ENCODE measurements at places on chromosomes 2 and 18.

DNA sequence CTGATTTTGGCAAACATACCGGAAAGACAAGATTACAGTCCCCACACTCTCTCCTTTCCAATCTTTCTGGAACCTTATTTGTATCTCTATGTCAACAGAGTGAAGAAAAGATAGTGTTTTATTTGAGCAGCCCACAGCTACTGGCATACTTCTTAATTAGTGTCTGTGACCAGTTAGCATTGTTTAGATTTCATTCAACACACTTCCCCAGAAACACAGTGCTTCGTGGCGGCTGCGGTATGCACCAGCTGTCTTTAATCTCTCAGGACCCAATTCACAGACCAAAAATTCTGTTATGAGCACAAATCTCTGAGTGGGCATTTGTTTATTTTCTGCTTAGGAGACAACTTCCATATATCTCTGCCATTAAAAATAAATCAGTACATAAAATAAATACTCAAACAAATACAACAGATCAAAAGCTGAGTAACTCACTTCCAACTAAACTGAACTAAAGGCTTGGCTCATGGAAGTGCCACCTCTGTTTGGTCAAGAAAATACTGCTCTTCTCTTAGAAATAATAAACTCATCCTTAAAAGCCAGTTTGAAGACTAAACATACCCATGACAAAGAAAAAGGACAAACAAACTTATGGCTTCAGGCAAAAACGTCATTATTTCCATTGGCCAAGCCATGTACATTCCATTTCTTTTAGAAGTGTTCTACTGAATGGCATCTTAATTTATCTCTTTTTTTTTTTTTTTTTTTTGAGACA is 392.4 kb downstream of the TXNL1 start:
- ATAC-seq = peak; percentile 57

DNA sequence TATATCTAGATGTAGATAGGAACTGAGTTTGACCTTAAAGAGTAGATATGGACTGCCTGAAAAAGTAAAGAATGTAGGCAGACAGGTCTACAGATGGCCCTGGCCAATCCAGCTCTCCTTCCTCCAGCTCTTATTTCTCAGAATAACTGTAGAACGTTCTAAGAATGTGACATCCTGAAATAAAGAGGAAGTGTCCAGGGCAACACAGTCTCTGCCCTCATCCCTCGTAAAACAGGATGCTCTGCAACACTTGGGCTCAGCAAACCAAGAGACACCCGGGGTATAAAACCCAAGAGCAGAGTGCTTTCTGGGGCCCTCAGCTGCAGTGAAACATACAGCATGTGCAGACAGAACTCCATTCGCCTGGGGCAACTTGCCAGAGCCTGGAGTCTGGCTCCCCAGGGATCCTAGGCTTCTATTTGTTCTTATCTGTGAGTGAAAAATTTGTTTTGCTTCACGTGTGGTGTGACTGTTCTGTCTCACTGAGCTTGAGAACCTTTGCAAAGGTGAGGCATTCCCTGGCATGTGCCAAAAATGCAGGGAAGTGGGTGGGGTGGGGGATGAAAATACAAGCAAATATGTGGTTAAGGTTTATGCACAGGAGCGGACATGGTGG is 401.0 kb downstream of the SETBP1 start:
- ATAC-seq = no peak

GRCh38 chr18:376311-376710 is 108.5 kb upstream of the THOC1 start:
- ATAC-seq = no peak

DNA sequence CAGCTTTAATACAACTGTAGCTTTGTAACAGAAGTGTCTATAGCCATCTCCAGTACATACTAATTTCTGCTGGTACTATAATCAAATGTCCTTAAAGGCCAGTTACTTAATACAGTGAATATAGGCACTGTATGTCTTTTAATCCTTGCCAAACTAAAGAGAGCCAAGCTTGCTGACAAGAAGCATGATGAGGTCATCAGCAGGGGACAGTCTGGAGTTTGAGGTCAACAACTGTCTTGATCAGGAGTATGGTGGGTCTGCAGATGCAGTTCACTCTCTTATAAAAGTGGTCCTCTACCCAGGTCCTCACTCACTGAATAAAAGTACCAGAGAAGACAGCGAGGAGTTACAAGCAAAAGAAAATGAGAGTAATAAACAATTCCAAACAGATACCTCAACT is 219.1 kb downstream of the WDPCP start:
- ATAC-seq = no peak

DNA sequence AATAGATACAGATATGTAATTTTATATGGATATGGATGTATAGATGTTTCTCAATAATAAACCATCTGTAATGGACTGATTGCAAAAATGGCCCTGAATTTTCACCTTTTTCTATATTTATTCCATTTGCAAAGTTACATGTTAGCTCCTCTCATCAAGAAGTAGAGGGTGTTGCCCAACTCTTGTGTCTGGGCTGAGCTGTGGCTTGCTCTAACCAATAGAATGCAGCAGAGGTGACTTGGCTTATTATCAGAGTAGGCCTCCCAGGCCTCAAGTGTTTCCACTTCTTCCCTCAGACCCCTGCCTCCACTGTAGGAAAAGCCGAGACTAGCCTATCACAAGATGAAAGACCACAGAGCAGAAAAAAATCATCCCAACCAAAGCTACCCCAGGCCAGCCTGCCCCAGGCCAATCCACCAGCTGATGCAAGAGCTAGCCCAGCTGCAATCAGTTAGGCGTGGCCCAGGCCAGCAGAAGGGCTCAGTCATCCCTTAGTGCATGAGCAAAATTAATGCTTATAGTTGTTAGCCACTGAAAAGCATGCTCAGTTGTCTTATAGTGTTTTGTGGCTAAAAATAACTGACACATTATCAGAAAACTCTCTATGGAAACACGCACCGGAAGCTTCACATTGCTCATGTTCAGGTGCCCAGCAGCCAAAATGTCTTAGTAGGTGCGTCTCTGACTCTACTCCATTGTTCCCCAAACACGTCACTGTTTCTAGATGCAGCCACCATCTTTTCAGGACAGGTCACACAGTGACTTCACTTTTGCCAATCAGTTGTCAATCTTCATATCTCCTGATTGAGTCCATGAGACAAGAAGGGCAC is 464.0 kb downstream of the FBXO15 start:
- ATAC-seq = no peak

GRCh38 chr18:47582093-47582492 is 330.6 kb upstream of the SKOR2 start:
- ATAC-seq = no peak

DNA sequence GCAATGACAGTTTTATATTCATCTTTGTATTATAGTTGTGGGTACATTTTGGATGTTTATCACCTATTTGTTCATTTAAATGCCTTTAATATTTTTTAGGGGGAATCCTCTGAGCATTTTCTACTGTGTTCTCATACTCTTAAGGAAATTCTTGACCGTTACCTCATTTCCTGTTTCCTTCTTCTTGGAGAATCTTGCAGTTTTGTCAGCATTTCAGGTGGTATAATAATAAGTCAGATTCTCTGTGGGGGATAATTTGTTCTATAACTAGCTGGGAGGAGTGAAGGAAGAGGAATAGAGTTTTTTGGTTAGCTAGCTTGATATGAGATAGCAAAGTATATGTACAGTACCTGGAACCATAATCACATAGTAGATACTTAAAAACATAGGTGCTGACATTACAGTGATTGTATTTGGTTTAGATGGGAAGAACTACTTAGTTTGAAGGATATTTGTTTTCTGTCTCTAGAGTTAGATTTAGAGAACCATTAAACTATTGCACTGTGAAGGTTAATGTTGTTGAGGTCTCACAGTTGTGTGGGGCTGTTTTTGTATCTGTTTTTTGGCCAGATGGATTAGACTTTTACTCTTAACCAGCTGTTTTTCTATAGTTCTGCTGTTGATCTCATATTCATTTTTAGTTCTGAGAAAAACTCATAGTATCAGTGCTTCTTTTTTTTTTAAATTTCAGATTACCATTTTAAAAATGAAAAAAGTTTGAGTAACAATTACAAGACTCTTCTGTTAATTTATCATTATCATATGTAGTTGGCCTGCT is 14.2 kb downstream of the MTX2 start:
- no peak for ATAC-seq

DNA sequence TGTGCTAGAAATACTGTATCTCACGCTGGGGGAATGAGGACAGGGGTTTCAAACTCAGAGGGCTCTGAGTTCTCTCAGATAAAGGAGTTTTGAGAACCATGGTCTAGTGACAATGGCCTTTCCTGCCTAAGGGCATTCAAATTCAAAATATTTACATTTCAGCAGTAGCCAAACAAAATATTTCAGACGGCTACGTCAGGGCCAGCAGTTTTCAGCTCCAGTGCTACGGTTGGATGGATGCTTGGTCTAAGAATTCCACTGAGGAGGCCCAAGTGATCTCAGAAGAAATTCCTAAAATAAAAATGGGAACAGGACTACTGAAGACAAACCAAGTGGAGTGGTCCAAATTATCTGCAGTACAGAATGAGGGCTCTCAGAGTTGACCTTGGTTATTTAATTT is 41.1 kb upstream of the SCG2 start:
- no peak for ATAC-seq

DNA sequence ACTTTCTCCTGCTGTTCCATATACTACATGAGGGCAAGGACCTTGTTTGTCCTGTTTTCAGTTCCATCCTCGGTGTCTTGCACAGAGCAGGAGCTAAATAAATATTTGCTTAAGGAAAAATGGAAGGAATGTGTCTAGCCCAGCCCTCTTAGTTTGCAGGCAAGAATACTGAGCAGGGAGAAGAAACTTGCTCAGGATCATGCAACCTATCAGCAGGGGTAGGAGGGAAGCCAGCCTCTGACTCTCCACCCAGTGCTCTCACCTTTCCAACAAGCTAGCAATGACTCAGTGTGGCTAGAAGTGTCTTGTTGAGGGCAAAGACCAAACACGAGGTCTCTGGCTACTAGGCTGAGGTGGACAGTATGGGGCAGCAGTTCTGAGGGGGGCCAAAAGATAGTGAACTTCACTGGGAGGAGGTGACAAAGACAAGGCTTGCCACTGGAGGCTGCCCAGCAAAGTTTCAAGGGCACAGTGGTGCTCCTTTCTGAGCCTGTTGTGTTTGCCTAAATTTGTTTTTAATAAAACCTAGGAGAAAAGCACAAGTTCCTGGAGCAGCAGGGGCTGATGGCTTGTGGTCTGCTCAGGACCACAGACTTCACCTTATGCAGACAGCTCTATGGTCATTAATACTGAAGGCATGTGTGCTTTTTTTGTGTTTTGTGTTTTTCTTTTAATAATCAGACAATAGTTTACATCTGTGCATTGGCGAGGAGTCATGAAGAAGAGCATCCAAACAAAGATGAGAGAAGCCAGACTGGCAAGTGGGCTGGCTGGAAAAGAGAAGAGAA is 49.1 kb upstream of the CTAGE1 start:
- peak; percentile 46 for ATAC-seq

GRCh38 chr2:109048163-109048562 is 59.1 kb upstream of the EDAR start:
- ATAC-seq = no peak

- no peak for ATAC-seq
These were observed 282.0 kb downstream of the RPRM start for GRCh38 chr2:153196378-153197058.

DNA sequence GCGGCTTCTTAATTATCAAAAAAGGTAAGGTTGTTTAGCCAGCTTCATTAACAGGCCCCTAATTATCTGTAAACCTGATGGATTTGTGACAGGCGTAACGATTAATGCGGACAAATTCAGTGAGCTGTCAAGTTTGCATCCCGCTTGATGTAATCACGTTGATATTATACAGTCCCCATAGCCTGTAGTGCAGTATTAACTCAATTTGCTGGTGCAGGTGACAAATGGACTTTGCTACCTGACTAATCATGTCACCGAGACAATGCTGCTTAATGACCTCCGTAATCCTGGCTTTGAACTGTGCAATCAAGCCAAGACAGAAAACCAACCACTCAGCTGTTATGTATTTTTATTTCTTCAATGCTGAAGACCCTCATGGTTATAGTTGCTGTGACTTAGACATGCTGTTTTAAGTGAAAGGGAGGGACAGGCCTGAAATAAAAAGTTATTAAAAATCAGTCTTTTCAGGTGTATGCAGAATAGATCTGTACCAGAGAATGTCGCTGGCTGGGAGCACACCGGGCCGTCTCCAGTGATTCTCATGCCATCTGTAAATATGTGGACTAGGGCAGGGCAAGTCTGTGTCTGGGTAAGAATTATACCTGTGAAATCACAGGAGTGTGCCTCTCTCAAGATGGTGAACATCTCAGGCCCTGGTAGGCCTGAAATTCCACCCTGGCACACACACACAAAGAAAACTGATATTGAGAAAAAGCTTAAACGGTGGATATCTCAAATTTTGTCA is 4.3 kb downstream of the TSHZ1 start:
- no peak for ATAC-seq

- ATAC-seq = no peak
These were observed 896.4 kb downstream of the TDRD15 start for GRCh38 chr2:22020091-22020742.

DNA sequence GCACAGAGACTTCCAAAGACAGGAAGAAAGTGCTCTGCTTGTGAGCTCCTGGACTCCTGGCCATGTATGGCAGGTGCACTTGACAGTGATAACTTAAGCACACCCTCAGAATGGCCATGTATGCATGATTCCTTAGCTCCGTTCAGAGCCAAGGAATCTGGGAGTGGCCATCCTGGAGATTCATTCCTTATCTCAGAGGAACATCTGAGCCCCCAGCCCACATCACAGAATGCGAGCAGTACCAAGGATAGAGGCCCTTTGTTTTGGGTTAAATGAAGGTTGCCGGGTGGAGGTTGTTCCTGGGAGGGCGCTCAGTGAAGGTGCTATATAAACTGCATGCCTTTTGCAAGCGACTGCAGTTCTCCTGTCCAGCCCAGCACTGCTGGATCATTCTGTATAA is 26.9 kb downstream of the DIPK1C start:
- no peak for ATAC-seq

GRCh38 chr2:240450532-240451107 is 15.2 kb downstream of the GPC1 start:
- ATAC-seq = no peak

- ATAC-seq = no peak
These were observed 408.0 kb downstream of the TMEM182 start for GRCh38 chr2:103169861-103170260.

DNA sequence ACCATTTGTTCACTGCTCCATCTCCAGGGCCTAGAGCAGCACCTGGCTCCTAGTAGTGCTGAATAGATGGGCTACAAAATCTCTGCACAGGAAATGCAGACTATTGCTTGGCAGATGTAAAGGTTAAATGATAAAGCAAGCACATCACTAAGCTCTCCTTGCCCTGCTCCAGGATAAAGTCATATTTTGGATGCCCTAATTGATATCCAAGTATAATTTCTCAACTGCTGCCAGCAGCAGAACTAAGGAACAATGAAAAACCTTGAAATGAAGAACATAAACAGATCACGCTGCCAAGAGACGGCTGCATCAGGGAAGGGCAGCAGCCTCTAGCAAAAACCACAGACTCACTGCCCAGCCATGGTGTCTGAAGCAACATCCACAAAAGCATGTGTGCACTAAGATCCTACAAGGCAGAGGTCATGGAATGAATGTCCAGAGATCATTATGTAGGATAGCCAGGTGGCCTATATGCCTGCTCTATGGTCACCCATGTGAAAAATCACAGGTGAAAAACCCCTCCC is 134.7 kb downstream of the TMEM163 start:
- ATAC-seq = no peak

GRCh38 chr18:29406996-29407395 is 1230.1 kb upstream of the CDH2 start:
- no peak for ATAC-seq

Measured in SK-N-SH treated with all-trans-retinoic acid at 6 μM for 48 hours (cell line).